GM12878 (cell line): ENCODE measurements at places on chromosomes 1 and 21. TPM values are rescaled to one million over a fixed set of nuclear protein-coding genes. Genes with fewer than 3 reads are reported as not detected.

Gene BRDT
- not detected in 2 replicates for polyA plus RNA-seq

Gene FCGR2B
- 103 and 105 TPM in 2 replicates for polyA plus RNA-seq

Gene CA6
- polyA plus RNA-seq: not detected in 2 replicates

Gene CLCA1
- not detected in 2 replicates for polyA plus RNA-seq

Gene SWT1
- 1.9 and 2.3 TPM in 2 replicates for polyA plus RNA-seq

Gene GJC2
- not detected in 2 replicates for polyA plus RNA-seq

Gene RIPPLY3
- polyA plus RNA-seq: not detected in 2 replicates

Gene SLC5A9
- not detected in 2 replicates for polyA plus RNA-seq

Gene WNT9A
- polyA plus RNA-seq: not detected in 2 replicates

Gene RGS7
- polyA plus RNA-seq: not detected in 2 replicates

Gene LRRC38
- not detected in 2 replicates for polyA plus RNA-seq

Gene MTHFR
- polyA plus RNA-seq: 7.7 and 8.1 TPM in 2 replicates

Gene ARHGAP30
- 65.9 and 74.0 TPM in 2 replicates for polyA plus RNA-seq

Gene DDR2
- 4.5 and 5.2 TPM in 2 replicates for polyA plus RNA-seq

Gene SEMA6C
- 0.34 TPM in 1 of 2 replicates, not detected in the other for polyA plus RNA-seq

Gene NR1I3
- 0.11 and 0.13 TPM in 2 replicates for polyA plus RNA-seq

Gene AMY2A
- polyA plus RNA-seq: not detected in 2 replicates

Gene RIMKLA
- polyA plus RNA-seq: 0.17 and 0.29 TPM in 2 replicates

Gene BCL2L15
- polyA plus RNA-seq: 0.28 and 0.57 TPM in 2 replicates

Gene GPR157
- polyA plus RNA-seq: 0.86 and 1.5 TPM in 2 replicates

Gene FCRL2
- 0.09 and 0.23 TPM in 2 replicates for polyA plus RNA-seq

Gene SPRR1B
- polyA plus RNA-seq: not detected in 2 replicates

Gene SLFNL1
- 0.55 and 0.64 TPM in 2 replicates for polyA plus RNA-seq

Gene CBR1
- 126 and 131 TPM in 2 replicates for polyA plus RNA-seq

Gene LINGO4
- not detected in 2 replicates for polyA plus RNA-seq
